ENCODE measurements at places on chromosomes 1 and 21. TPM values are rescaled to one million over a fixed set of nuclear protein-coding genes. Genes with fewer than 3 reads are reported as not detected.

GRCh38 chr1:171742577-171742922 is 685 bp upstream of the VAMP4 start:
- peak; percentile 79 for DNase-seq

DNA sequence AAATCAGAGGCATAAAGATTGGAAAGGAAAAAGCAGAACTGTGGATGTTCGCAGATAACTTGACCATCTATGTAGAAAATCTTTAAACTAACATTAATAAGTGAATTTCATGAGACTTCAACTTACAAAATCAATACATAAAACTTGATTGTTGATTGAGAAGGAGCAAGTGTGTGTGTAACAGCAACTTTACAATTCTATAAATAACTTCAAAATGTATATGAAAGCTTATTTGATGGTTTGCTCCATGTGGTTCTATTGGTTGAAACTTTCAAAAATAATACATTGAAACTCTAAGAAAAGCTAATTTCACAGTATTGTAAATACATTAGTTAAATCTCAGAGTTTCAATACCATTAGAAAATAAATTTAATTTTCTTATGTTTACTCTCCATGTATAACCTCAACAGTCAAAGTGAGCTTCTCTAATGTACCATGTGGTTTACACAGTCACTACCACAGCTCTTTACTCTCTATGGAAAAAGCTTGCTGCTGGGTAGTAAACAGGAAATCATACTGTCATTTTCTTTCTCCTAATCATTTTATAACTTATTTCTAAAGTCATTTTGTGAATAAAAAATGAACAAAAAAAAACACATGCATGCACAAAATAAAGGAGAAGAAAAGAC is 12.0 kb downstream of the AKT3 start:
- DNase-seq = no peak

DNA sequence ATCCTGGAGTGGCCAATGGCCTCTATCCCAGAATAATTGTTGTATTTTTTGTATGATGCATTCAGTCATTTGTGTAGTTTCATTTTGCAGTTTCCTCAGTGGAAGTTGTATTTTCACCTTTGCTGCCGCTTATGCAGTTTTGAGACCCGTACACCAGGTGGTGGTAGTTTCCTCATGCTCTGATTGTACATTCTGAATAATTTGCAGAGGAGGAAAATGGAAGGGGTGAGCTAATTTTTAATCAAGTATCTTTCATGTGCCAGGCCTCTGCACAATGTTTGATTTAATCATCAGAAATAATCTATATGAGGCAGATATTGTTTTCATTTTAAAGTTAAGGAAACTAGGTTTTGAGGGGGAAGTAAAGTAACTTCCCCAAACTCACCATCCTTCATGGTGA is 29.5 kb downstream of the HLX start:
- no peak for DNase-seq

DNA sequence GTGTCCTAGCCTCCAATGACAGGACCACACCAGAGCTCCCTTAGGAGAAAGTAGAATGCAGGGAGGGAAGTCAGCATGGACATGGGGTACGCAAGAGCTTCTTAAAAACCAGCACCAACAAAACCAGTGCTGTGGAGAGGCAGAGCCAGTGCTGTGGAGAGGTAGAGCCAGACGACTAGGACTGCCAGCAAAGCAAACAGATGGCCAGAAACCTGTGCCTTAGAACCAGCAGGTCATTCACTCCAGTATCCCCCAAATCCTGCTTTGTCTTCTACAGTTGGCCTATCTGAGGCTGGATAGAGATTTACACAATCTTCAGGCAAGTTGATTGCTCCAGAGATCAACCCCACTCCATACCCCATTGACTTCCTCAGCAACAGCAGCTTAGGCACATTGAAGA is 459.9 kb upstream of the CAMK1G start:
- no peak for DNase-seq

DNA sequence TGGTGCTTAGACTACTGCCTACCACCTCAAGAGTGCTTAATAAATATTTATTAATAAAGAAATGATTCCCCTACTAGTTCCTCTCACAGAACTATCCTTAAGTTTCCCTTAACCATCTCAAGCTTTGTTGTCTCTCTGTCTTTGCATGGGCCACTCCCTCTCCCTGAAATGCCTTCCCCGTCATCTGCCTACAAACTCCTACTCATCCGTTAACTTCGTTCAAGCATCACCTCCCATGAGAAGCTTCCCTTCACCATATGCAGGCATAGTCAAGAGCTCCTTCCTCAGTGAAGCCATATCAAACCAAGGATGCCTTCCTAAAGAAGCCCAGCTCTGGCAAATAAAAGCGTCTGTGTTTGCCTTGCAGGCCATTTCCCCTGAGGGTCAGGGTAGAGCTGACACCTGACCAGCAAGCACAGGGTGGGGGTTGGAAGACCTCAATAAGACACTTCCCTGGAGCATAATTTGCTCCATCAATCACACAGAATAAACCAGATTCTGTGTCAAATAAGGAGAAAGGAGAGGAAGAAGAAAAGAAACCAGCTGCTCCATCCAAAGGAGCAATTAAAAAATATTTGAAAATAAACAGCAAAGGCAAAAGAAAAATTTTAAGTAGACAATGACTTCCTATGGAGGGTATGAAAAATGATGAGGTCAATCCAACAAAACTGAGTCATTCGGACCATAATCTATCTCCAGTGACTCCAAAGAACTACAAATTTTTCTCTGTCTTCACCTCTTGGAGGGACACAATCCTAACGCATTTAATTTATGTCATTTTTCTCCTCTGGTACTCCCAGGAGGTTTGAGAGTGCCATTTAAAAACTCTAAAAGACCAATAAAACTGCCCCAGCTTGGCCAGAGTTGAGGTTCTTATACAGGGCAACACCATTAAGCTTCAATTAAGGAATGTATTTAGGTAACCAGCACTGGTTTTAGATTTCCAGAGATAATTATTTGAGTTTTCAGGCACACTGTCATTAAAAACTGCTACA is 303.6 kb downstream of the KCNH1 start:
- no peak for DNase-seq

- DNase-seq = peak; percentile 41
Observed at GRCh38 chr1:12580054-12580887, 37.7 kb downstream of the DHRS3 start.

- no peak for DNase-seq
Observed at GRCh38 chr21:38277501-38278131, 20.8 kb downstream of the KCNJ15 start.

GRCh38 chr1:226908913-226909312 is 31.2 kb upstream of the COQ8A start:
- DNase-seq = no peak

DNA sequence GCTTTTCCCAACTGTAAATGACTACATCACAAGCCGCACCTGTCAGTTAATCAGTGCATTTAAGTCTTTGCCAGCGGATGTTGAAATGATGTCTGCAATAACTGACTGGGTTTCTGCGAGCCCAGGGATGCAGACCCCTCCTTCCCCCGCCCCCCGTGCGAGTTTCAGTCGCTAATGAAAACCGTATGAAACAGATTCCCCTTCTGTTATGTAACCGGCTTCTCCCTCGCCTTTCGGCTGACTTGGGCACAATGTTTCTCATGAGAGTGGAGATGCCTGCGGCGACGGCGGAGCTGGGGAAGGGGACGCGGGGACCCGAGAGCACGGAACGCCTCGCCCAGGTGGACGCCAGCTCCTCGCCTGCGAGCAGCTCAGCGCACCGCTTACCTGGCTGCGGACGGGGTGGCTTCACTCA is 753 bp downstream of the KCNJ6 start:
- peak; percentile 12 for DNase-seq

- no peak for DNase-seq
Observed at GRCh38 chr1:163271535-163271934, 50.2 kb upstream of the NUF2 start.

GRCh38 chr1:69433073-69433472 is 134.6 kb upstream of the LRRC7 start:
- no peak for DNase-seq

DNA sequence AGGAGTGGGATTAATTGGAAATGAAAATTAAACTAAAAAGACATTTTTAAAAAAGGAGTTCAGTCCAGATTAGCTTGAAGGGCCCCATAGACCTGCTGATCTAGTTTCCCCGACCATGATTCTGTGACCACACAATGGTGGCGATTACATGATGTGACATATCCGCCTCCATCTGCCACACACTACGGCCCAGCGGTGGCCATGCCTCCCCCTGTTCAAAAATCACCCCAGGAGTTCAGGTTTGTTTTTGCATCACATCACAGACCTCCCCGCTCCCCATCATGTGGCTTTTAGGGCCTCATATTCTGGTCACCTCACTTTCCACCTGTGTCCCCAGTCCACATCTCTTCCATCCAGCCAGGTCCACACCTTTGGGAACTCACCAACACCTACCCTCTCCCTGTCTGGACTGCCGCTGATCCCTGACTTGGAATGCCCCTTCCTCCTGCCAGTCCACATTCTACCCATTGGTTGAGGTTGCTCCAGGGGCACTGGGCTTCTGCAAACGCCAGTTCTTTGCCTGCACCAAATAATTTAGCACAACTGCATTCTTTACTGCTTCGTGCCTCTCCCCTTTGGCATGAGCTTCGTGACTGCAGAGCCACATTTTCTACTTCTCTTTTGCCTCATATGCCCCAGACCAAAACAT is 38.9 kb downstream of the CD247 start:
- no peak for DNase-seq

GRCh38 chr1:15724949-15725880 is 10.8 kb upstream of the SLC25A34 start:
- no peak for DNase-seq

DNA sequence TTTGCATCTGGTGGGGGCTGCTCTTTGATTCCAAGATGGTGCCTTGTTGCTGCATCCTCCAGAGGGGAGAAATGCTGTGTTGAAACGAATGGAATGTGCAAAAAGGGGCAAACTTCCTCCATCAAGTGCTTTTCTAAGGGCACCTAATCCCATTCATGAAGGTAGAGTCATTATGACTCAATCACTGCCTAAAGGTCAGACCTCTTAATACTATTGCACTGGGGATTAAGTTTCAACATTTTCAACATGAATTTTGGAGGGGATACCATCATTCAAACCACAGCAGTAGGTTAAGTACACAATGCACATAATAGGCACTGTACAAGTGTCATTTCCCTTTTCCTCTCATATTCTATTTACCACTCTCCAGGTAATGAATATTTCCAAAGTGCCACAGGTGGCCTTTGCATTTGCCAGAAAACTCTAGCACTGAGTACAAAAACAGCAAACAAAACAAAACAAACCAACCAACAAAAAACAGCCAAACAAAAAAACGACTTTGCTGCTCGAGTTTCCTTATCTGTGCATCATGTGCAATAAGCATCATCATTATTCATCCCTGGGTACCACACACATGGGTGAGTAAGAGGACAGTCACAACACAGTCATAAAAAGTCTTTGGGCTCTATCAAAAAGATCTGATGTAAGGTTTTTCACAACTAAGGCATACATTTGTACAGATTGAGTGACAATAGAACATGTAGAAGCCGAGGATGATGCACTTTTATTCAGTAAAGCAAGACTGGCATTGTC is 42.5 kb downstream of the IFI44 start:
- no peak for DNase-seq

DNA sequence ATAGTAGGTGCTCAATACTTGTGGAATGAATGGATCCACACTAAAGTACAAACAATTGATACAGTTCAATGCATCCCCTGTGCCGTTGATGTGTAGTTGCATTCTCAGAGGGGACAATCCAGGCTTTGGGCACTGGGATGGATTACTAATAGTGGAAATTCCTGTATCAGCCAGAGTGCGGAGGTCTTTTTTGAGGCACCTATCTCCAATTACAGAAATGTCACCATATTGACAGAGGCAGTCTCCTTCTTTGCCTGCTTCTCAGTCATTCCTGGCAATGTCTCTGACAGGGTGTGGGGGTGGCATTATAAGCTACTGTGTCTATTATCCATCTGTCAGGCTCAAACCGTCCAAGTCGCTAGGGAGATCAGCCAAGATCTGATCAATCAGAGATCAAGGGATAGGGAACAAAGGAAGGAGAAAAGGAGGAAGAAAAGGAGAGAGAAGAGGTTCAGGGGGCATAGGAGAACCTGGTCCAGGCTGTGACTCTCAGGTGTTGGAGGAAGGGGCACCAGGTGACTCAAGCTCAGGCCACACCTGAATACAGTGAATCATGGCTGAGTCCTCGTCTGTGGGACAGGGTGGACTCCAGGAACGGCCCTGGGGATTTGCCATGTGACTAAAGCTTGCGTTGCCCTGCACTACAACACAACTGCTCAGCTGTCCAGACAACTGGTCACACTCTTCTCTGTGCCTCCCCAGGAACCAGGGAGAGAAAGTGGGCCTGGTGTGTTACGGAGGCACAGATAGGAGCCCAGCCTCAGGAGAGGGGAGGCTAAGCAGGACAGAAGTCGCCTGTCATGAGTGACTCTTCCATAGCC is 3.4 kb upstream of the LAMB3 start:
- DNase-seq = no peak

GRCh38 chr1:162861101-162861500 is at the start of gene CCDC190:
TSS of gene CCDC190 (minus strand) at chr1:162861175. CDS start at chr1:162859646, 1,529 bp downstream.
- peak; percentile 55 for DNase-seq

- DNase-seq = no peak
Observed at GRCh38 chr1:226679262-226679661, 59.8 kb downstream of the ITPKB start.

DNA sequence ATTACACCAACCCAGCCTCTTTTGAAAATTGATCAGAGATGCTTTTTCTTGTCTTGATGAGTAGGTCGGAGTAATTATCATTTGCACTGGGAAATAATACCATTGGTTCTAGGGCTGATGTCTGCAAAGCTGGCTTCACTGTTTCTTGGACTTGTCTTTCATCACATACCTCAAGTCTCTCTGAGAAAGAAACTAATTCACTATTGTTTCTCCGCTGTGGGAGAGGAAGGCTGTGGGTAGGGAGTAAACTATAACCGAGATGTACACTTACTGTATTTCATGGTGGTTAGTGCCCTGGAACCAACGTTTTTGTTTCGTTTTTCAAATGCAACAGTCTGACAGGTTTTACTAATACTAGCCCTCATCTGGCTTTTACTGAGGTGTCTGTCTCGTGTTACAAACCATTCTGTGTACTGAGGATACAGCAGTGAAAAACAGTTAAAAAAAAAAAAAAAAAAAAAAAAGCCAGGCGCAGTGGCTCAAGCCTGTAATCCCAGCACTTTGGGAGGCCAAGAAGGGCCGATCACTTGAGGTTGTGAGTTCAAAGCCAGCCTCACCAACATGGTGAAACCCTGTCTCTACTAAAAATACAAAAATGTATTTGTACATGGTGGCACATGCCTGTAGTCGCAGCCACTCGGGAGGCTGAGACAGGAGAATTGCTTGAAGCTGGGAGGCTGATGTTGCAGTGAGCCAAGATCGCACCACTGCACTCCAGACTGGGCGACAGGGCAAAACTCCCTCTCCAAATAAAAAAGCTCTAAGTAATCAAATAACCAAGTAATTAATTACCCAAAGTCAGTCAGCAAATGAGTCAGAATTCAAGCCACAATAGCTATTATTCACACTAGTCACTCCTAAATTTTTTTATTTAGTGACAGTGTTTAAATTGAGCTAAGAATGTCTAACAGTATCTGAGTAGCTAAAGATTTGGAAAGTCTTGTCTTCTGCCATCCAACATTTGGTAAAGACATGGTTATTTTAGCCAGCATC is 23.3 kb downstream of the TOMM20 start:
- DNase-seq = no peak

- peak; percentile 48 for DNase-seq
Observed at GRCh38 chr1:966704-967300, 520 bp downstream of the PLEKHN1 start.

The SNRNP40 gene
- 71.8 TPM for total RNA-seq

The ERICH3 gene
- not detected for total RNA-seq

The KCNA3 gene
- 0.72 TPM for total RNA-seq

The SAMD13 gene
- total RNA-seq = 5.9 TPM

The TPTE gene
- total RNA-seq = not detected
